Stimulated activated CD8-positive, alpha-beta memory T cell treated with anti-CD3 and anti-CD28 coated beads, Interleukin-15, amount 100 ng/mL, for 24 hours (primary cell): ENCODE measurements at places on chromosomes 4 and X.

- DNase-seq, result no peak
Measured at GRCh38 chrX:19609541-19609940, 94.2 kb upstream of the MAP3K15 start.

- DNase-seq, result no peak
Measured at GRCh38 chr4:113049421-113050370, at the start of gene ANK2. TSS of gene ANK2 (plus strand) at chr4:113049653. CDS start at chr4:113049729, 76 bp downstream.

DNA sequence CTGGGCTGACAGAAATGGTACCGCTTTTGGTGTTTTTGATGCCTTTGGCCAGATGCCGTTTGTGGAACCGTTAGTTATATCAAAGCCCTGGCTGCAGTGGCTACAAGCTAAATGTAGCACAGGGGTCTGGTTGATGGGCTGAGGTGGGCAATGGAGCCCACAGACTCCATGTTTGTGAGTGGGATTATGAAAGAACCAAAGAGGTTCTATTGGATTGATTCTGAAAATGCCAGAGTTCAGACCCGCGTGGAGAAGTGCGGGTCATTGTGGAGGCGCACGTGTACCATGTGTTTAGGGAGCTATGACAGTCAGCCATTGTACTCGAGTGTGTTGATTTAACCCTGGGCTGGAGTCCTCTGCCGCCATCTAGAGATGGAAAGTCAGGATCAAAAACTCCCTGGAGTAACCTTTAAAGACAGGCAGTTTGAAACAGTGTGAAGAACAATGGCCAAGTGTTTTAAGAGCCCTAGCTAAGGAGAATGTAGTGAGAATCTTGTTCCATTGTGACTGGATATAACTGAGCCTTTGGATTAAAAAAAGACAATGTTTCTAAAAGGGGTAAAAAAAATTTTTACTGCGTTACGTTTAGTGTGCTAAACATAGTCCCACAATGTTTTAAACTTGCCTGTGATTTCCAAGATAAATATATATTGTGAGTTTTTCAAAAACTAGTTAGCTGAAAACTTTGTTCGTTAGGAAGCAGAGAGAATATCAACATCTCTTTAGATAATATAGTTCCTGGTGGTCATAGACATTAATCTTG lies 12.7 kb downstream of the ART3 start:
- DNase-seq, result no peak

DNA sequence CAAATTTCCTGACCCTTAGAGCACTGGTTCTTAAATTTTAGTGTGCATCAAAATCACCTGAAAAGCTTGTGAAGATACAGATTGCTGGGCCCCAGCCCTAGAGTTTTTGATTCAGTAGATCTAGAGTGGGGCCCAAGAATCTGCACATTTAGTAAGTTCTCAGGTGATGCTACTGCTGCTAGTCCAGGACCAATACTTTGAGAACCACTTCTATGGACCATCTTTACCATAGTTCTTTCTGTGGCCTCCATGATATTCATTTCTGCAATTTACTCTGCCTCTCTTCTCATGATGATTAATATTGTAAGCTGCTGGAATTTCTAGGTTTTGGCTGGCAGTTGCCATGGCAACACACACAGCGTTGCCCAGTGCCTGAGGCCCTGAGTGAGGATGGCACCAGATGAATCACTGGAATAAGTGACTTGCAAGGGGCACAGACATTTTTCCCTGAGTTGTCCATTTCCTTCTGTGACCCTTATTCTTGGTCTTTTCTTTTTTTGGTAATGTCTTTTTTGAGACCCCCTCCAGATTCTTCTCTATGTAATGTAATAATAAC lies 83.6 kb downstream of the PPP1R2C start:
- no peak for DNase-seq

DNA sequence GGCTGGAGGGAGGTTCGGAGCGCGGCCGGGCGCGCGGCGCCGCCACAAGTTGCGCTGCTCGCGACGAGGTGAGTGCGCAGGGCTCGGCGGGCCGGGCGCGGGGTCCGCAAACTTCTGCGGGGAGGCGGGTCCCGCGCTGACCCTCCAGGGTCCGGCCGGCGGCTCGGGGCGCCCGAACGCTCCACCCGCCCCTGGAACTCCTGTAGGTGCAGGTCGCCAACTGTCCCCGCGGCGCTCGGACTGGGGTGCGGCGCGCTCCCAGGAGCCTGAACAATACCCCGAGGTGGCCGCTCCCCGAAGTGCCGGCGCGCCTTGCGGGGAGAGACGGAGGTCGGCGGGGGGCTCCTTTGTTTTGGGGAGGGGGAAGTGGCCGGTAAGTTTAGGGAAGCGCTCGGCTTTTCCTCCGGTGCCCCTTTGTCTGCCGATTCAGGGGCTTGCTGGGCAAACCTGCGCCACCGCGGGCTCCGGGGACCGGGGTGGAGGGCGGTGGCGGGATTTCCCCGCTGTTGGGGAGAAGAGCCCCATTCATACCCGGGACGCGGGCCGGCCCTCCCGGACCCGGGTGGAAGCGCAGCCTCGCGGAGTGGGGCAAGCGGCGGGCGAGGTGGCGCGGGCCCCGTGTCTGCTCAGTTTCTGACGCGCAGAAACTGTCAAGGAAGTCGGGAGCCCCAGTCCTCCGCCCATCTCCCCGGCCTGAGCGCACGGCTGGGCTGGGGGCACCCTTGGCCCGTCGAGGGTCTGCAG lies 694 bp downstream of the TBL1X start:
- no peak for DNase-seq

GRCh38 chrX:114626323-114626722 lies 42.4 kb downstream of the HTR2C start:
- no peak for DNase-seq

- no peak for DNase-seq
Measured at GRCh38 chr4:152936446-152937335, 568 bp downstream of the FHDC1 start.

DNA sequence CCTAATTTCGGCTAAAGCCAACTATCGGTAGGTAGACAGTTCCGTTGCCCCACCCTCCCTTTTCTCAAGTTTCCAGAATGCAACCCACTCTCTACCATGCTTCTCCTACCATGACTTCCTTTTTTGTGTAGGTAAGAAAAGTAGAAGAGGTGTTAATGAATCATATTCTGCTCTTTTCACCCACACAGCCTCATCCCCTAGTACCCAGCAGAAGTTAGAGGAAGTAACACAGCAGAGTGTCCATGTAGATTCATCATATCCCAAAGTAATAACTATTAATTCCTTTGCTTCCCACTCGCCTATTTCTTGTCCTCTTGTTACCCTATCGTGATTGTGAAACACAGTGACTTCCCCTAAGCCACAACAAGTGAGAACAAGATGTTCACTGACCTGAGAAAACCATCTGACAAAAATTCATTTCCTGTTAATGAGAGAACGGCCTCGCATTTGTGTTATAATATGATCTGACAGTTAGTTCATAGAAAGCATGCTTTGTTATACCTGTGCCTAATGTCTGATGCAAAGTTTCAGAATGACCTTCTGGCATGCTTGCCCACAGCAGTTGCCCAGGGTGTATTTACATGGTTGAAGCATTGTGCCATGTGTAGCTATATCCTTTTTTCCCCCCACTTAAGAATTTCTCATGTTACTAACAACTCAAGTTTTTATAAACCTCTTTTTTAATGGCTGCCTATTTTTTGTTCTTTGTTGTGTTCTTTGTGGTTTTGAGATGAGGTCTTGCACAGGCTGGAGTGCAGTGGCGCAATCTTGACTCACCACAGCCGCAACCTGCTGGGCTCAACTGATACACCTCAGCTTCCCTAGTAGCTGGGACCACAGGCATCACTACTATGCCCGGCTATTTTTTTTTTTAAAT lies 185.6 kb downstream of the RAP1GDS1 start:
- no peak for DNase-seq
